ENCODE measurements at places on chromosomes 2 and 18.

DNA sequence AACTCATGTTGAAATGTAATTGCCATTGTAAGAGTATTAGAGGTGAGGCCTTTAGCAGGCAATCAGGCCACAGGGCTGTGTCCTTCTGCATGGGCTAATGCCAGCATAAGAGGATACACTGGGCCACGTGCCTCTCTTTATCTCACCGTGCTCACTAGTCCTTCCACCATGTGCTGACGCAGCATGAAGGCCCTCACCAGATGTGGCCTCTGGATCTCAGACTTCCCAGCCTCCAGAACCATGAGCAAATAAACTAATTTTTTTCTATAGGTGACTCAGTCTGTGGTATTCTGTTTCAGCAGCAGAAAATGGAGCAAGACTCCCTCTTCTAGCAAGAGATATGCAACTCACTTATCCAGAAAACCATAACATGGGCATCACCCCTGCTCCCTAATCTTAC lies 149.7 kb upstream of the ZNF236 start:
- peak; percentile 15 for DNase-seq

- DNase-seq: no peak
These were observed 31.2 kb downstream of the FTCDNL1 start for GRCh38 chr2:199819746-199820145.

DNA sequence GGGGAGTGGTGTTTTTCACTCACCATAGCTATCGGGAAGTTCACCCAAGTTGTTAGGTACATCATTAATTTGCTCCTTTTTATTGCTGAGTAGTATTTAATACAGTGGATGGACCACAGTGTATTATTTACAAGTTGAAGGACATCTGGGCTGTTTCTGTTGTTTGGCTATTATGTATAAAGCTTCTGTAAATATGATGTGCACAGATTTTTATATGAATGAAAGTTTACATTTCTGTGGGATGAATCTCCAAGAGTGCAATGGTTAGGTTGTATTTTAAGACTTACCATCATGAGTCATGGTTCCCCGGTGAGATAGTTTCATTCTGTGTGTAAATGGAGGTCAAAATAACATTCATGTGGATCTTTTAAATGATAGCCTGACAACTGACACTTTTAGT lies 337.4 kb downstream of the PTPRM start:
- no peak for DNase-seq

- DNase-seq: no peak
These were observed 241.1 kb downstream of the BCL2 start for GRCh38 chr18:63078471-63078870.

GRCh38 chr18:622289-622688 lies 25.5 kb downstream of the CLUL1 start:
- DNase-seq: no peak

DNA sequence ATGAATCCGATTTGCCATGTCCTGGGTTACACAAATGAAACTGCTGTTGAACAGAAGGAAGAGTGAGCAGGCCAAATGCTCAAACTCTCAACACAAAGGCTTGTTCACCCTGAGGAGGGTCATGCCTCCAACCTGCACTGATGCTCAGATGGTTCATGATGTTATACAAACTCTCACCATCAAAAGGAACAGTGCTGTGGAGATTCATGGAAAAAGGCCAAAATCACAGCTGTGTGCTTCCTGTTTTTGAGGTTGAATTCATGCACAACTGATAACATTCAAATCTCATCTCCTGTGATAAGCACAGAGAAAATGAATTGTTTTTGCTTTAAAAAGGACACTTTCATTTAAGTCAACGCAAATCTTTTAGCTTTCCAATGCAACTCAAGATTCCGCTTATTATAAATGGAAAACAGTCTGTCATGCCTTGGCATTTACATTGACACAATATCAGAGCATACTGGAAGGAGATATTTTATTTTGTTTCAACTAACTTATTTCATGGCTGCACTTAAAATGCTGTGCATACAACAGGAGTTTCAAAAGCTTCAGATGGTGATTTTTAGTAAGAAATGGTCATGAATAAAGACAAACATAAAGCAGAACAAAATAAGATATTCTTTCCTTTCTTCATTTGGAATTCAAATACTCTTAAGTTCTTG lies 22.2 kb upstream of the TTN start:
- DNase-seq: no peak

DNA sequence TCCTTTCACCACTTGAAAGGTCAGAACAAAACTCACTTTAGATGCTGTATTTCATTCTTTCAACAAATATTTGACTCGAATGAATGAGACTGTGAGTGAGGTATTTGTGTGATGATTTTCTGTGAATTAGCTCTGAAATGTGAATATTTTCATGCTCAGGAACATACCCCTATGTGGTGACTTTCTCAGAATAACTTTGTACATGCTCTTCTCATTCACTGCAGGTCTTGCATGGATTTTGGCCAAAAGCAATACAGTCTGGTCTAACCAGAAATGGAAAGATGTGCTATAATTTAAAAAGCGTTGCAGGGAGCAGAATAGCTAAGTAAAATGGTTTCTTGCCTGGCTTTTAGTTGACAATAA lies 75.5 kb downstream of the MYCN start:
- no peak for DNase-seq

GRCh38 chr2:181984060-181984459 lies 1.6 kb upstream of the PPP1R1C start:
- no peak for DNase-seq

DNA sequence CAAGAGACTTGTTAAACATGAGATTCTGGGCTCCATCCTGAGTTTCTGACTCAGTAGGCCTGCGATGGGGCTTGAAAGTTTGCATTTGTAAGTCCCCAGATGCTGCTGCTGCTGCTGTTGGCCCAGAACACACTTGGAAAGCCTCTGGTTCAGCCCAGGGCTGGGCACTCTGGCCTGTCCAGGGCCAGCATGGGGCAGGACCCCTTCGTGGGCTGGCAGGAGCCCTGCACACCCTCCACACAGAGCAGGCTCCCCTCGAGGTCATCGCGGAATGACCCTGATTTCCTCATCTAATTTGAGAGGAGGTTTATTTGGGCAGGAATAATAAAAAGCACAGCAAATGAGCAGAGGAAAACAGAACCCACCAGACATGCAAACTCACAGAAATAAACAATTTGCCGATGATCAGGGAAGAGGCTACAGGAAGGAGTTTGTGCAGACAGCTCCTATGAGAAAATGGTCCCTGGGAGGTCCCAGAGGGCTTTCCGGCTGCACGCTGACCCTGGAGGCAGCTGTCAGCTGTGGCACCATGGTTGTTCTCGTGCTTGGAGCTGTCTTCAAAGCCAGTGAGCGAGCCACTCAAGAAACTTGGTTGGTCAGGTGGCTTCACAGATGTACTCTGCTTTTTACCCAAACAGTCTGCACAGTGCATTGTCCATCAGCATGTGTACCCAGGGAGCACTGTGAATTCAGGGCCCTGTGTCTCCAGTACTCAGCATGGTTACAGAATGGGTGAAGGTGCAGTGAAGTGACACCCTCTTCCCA lies 119.3 kb downstream of the GLI2 start:
- DNase-seq: no peak

DNA sequence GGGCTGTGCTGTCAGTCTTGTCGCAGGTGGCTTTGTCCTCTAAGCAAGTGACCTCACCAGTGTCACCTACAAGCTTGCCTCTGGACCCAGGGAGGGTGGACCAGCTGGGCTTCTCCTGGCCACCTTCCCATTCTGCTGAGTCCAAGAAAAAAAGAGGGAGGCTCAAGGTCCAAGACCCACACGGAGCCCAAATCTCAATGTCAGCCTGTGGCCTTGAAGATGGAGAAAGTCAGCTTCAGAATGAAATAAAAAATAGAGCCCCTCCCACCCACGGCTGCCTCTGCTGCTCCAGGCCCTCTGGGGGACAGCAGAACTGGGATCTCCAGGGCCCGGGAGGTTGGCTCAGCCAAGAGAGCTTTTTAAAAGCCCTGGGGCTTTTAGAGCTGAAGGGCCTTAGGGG lies 145.9 kb downstream of the TNS1 start:
- DNase-seq: no peak

- no peak for DNase-seq
These were observed 157.2 kb upstream of the COPS8 start for GRCh38 chr2:236928380-236929037.

DNA sequence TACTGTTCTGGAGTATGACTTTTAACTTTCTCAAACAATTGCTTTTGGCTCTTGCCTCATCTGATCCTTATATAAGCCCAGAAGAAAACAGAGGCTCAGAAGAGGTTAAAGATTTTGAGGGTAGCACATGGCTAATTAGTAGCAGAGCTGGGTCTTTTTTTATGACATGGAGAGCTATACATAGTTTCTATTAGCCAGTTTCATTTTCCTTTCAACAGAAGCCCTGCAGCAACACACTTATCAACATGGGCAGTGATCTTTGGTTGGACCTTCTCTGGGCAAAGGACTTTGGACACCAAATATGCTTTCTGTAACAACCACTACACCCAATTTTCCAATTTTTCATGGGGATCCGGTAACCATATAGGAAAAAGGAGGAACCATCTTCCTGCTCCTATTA lies 64.9 kb downstream of the NCKAP5 start:
- DNase-seq: no peak

DNA sequence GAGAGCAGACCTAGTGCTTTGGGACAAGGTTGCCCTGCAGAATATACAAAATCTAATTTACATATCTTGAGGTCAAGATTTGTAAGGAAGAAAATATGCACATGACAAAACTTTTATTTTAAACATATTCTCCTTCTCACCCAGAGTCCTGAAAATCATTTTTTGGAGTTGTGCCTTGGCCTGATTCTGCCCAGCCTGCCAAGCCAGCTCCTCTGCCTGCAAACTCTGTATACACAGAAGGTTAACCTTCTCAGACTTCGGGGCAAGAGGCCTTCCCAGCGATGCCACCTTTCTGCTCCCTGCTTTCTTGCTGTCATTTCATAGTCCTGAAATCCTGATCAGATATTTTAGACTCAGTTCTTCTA lies 95.8 kb upstream of the CAVIN2 start:
- DNase-seq: no peak

- DNase-seq: peak; percentile 76
These were observed 43.4 kb upstream of the MTCL1 start for GRCh38 chr18:8661754-8662559.

GRCh38 chr2:3241971-3242746 lies 135.5 kb downstream of the EIPR1 start:
- peak; percentile 72 for DNase-seq

DNA sequence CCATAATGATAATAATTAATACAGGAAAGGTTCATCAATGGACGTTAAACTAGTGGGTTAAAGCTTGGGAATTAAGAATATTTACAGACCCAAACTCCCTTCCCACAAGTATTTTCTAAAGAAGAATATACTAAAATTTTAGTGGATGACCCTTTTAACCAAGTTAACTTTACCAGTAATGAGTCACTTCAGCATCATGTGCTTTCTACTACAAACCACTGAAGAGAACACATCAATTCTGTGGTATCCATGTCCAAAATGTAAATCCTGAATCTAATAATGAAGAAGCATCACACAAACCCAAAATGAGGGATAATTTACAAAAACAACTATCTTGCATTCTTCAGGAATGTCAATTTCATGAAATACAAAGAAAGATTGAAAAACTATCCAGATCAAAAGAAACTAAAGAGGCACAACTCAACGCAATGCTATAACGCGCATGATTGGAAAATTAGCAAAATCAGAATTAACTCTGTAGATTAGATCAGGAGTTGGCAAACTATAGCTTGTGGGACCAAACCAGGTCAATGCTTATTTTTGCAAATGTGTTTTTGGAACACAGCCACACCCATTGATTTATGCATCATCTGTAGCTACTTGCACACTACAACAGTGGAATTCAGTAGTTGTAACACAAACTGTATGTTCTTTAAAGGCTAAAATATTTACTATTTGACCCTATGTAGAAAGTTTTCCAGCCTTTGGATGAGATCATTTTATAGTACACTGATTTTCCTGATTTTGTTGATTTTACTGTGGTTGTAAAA lies 27.5 kb downstream of the COPS8 start:
- DNase-seq: no peak

GRCh38 chr2:234821946-234822475 lies 129.8 kb upstream of the SH3BP4 start:
- no peak for DNase-seq

DNA sequence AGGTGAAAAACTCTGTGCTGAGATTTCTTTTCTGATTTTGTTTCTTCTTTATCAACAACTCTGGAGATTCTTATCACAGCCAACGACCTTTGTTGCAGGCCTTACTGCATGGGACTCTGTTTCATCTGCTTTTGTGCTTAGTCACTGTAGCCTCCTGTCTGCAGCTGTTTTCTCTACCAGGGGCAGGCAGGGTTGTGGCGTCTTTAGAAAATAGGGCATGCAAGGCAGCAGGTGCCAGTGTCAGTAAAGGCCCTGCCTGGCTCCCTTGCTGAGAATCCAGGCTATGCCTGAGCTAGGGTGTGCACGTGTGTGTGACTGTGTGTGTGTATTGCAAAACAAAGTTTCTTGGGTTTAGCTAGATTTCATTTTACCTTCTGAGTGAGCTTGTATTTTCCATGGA lies 14.6 kb upstream of the SLC9A2 start:
- DNase-seq: no peak

DNA sequence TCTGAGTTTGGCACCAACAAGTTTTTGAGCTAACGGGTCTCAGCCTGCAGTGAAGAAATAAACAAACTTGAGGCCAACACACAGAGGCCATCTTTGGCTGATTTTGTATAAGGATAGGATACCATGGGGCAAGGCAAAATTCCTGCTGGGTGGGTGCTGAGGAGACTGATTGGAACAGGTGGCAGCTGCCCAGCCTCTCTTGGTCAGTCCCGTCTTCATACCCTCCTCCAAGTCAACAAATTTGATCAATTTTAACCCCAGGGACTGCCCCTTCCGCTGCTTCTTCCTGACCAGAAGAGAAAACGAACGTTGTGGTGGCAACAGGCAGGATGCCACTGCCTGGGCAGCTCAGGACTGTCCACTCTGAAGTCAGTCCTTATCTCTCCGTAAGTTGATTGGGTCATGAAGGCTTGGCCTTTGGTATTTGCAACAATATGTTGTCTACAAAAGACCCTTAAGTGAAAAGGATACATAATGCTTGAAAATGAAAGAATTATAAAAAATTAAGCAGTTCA lies 139.3 kb downstream of the SPP2 start:
- DNase-seq: no peak

DNA sequence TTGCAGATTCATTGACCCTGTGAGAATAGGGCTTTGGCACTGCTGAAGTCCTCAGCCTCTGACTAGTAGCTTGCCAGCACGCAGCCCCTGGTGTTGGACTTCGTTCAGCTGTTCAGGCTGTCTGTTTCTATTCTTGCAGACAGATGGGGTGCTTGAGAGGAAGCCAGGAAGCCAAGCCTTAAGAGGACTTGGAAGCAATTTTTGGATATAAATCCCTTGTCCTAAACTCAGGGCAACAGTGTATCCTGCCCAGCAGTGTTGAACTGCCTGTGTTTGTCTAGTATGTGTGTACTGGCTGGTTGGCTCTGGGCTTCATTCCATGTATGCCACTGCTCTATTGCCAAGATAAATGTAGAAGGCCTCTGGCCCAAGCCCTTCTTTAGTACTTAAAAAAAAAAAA lies 108.6 kb downstream of the COMMD1 start:
- DNase-seq: no peak

All from osteocyte (in vitro differentiated cells).